ENCODE measurements at places on chromosomes 12 and 14.

DNA sequence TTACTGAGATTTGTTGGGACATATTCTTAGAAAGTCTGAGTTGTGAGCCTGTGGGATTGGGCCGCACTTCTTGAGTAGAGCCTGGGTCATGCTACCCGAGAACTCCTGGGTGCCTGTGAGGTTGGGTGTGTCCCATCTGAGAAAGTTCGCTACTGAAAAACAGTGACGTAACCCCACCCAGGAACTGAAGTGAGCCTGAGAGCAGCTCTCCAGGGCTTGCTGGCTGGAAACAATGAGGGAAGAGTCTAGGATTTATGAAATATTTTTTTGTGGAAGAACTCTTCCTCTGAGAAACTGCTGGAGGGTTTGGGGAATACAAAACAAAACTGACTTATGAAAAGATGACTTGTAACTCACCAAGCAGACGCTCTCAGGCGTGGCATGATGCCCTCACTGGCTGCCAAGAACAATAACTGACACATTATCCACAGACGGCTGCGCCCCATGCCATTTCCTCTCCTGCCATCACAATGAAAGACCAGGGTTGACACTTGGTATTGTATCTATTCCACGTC is 69.2 kb downstream of the RASSF3 start:
- no peak for DNase-seq

DNA sequence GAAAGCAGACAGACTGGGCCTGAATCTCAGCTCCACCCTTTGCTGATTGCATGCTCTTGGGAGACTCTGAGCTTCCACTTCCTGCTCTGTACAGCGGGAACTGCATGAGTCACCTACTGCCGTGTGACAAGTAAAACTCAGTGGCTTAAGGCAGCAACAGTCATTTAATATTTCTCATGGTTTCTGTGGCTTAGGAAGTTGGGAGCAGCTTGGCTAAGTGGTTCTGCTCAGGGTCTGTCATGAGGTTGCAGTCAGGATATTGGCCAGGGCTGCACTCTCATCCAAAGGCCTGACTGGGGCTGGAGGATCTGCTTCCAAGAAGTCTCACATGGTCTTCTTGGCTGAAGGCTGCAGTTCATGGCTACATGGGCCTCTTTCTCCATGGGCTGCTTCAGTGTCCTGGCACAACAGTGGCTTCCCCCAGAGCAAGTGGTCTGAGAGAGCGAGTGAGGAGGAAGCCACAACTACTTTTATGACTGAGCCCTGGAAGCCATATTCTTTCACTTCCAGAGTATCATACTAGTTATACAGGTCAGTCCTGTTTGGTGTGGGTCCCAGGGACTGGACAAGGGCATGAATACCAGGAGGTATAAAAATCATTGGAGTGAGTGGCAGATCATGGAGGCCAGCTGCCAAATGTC is 49.7 kb downstream of the FAM222A start:
- DNase-seq: no peak

DNA sequence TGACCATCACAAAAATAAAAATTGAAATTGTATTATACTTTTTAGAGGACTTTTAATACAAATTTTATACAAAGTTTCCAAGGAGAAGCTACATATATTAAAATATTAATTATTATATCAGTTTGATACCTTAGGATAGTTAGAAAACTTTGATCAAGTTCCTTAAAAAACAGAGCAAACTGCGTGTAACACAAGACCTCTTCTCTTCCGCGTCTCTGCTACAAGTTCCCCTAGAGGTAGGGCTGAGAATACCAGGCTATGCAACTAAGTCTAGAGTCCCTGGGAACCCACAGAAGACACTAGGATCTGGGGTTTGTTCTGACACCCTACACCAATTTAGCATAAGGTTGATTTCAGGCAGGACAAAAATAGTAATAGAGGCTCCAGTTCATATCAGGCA is 319.0 kb downstream of the FOXG1 start:
- no peak for DNase-seq

GRCh38 chr14:21612324-21612723 is 22.4 kb downstream of the OR10G2 start:
- no peak for DNase-seq

GRCh38 chr12:76922866-76923265 is 44.0 kb upstream of the CSRP2 start:
- DNase-seq: no peak

- no peak for DNase-seq
These were observed 148.3 kb downstream of the SAMD4A start for GRCh38 chr14:54715239-54715638.

- DNase-seq: no peak
These were observed 105.7 kb downstream of the GCH1 start for GRCh38 chr14:54796961-54797360.

DNA sequence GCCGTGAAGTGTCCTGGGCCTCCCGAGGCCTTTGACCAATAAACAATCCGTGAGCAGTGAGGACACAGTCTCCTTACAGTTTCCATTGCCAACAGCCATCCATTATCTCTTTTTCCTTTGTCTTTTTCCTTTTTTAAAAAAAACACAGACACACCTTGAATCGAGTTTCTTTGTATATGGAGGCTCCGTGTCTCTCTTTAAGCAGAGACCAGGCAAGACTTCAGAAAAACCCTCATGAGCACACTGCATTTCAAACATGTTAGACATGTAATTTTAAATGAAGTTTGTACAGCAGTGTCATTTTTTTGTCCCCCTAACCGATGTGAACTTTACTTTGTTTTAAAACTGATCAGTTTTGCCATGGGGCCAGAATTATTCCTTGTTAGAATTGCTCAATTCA is 111.1 kb downstream of the SPTSSA start:
- DNase-seq: no peak

GRCh38 chr12:6363330-6364043 is 11.9 kb downstream of the SCNN1A start:
- DNase-seq: no peak

DNA sequence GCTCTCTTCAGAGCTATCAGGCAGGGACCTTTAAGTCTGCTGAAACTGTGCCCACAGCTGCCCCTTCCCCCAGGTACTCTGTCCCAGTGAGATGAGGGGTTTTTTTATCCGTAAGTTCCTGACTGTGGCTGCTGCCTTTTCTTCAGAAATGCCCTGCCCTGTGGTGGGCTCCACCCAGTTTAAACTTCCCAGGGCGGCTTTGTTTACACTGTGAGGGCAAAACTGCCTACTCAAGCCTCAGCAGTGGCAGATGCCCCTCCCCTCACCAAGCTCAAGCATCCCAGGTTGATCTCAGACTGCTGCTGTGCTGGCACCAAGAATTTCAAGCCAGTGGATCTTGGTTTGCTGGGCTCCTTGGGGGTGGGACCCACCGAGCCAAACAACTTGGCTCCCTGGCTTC is 46.9 kb upstream of the SLC16A7 start:
- DNase-seq: no peak

DNA sequence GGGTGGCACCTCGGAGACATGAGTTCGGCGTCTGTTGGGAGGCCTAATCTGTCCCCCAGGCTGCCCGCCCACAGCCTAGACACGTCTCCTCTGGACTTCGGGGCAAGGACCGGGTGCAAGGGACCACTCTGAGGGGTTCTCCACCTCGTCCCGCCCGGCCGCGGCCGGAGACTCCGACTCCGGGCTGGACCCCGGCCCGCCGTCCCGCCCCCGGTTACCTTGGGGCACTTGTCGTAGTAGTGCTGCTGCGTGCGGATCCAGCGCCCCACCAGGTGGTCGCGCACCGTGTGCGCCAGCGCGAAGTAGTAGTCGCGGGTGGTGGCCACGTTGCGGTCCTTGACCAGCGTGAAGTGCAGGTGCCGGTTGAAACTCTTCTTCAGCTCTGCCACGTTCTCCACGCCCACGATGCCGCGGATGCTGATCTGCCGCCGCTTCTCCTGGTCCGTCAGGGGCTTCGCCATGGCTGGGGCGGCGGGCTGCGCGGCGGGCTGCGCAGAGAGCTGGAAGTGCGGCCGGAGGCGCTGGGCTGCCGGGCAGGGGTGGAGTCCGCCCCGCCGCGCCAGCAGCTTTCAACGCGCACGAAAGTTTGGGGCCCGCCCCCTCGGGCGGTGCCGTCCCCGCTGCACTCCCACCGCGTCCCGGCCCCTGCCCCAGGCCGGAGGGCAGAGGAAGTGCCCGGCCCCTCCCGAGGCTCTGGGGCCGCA is at the start of gene PYGL:
PYGL (minus strand) TSS at position 541 of the 704 bp plus-strand sequence; CDS start at position 461, 80 bp downstream.
- DNase-seq: no peak

DNA sequence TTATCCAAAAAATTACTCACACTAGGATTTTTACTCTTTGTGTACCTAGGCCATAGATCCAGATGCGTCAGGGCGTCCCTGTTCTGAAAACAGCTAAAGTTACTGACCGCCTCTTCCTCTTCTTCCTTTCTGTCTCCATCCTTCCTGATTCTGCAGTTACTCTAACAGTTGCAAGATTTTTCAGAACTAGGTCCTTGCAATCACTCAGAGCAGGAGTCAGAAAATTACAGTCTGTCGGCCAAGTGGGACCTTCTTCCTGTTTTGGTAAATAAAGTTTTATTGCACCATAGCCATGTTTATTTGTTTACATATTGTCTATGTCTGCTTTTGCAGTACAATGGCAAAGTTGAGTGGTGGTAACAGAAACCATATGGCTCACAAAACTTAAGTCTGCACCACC is 25.6 kb upstream of the FGF6 start:
- DNase-seq: no peak

GRCh38 chr12:52267266-52267665 is 7.2 kb upstream of the KRT86 start:
- DNase-seq: no peak

DNA sequence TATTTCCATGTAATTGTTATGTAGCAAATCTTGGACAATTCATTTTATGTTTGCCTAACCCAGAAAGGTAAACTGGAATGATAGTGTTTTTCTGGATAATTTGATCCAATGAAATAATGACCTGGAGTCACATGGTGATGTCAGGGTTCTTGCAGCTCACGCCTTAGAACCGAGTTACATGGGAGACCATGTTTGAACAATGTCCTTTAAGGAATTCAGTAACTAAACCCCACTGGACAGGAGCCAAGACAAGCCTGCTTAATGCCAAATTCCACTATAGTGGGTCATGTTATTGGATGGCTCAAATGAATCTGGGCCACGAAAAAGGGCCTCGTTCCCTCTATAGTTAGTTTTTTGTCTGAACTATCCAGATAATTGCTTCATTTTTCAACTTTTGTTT is 255.8 kb upstream of the HMGA2 start:
- no peak for DNase-seq

DNA sequence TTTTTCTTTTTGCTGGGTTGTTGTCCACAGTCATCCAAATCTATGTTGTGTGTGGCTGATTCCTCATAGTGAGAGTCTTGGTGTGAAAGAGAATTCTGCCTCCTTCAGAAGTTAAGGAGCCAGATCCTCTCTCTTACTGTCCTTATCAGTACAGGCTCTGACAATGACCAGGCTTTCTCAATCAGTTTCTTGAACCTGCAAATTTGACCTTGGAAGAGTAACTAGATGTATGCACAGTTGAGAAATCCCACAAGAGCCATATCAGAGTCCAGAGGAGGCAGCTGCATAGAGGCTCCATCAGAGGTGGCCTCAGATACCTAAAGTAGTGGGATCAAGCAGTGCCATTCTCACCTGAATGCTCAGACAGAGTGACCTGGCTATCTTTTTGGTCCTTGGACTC is 5.5 kb upstream of the GALC start:
- no peak for DNase-seq

- DNase-seq: no peak
These were observed 68.2 kb downstream of the USP15 start for GRCh38 chr12:62328296-62328921.

- no peak for DNase-seq
These were observed 1400.9 kb upstream of the FLRT2 start for GRCh38 chr14:84129007-84129406.

GRCh38 chr14:32940066-32940651 is 1.5 kb downstream of the NPAS3 start:
- DNase-seq: no peak

GRCh38 chr12:785706-786105 is 33.3 kb downstream of the WNK1 start:
- no peak for DNase-seq

GRCh38 chr14:49923442-49923841 is 30.6 kb downstream of the ARF6 start:
- no peak for DNase-seq

All from H1 (cell line).